CD4-positive, alpha-beta T cell treated with Interleukin-6 for 4 hours (primary cell): ENCODE measurements at places on chromosomes 1 and 21.

GRCh38 chr1:191882870-191883269 lies 275.4 kb upstream of the RGS18 start:
- no peak for DNase-seq

- DNase-seq = no peak
Observed at GRCh38 chr1:50923564-50923963, 36.5 kb downstream of the FAF1 start.

DNA sequence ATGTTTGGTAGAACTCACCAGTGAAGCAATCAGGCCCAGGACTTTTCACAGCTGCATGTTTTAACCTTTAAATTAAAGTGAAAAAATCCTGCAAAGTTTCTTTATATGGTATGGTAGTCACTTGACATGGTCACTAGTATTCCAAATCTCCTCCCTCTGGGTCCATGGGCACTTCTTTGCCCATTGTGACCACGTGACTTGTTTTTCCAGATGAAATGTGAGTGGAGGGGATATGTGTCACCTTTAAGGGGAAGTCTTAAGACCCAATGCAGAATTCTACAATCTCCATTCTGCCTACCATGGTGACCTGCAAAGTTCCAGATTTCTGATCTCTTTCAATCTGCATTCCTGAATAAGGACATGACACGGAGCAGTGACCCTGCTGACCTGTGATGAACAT lies 152.8 kb downstream of the C1orf21 start:
- no peak for DNase-seq

DNA sequence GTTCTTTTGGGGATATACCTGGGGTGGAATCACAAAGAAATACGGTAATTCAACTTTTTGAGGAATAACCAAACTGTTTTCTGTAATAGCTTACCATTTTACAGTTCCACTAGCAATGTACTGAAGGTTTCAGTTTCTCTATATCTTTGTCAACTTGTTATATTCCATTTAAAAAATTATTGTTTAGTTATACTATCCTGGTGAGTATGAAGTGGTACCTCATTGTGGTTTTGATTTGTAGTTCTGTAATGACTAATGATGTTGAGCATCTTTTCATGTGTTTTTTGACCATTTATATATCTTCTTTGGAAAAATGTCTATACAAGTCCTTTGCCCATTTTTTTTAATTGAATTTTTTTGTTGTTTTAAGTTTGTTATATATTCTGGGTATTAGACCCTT lies 39.4 kb downstream of the MAST2 start:
- DNase-seq = no peak

- DNase-seq = no peak
Observed at GRCh38 chr1:45660336-45660735, 26.0 kb downstream of the GPBP1L1 start.

- no peak for DNase-seq
Observed at GRCh38 chr1:201876148-201876818, 12.4 kb upstream of the SHISA4 start.

DNA sequence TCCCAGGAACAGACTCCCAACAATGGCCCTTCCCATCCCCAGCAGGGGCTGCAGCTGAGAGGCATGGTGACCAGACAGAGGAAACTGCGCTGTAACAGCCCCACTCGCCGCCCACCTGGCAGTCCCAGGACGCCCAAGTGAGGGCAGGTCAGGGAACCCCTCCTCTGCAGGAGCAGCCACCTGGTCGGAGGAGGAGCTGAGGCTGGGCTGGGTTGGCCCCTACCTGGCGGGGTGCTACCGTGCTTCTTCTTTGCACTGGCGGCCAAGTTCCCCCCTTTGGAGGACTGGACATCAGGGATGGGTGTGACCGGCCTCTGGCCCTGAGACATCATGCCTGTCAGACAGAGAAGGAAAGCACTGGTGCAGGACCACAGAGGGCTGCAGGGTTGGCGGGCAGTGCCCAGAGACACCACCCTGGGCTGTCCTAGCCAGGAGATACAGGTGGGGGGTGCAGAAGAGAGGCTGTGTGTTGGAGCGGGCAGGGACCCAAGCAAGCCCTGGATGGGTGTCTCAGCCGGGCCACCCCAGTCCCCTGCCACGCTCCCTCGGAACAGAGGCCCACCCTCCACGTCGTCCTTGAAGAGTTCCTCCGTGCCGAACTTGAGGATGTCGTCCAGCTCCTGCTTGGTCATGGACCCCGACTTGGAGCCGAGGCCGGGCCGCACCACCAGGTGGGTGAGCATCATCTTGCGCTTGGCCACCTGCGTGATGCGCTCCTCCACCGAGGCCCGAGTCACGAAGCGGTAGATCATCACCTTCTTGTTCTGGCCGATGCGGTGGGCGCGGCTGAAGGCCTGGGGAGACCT lies 51.6 kb downstream of the CHD5 start:
- no peak for DNase-seq

- no peak for DNase-seq
Observed at GRCh38 chr21:44517175-44517899, 22.7 kb downstream of the KRTAP10-1 start.

DNA sequence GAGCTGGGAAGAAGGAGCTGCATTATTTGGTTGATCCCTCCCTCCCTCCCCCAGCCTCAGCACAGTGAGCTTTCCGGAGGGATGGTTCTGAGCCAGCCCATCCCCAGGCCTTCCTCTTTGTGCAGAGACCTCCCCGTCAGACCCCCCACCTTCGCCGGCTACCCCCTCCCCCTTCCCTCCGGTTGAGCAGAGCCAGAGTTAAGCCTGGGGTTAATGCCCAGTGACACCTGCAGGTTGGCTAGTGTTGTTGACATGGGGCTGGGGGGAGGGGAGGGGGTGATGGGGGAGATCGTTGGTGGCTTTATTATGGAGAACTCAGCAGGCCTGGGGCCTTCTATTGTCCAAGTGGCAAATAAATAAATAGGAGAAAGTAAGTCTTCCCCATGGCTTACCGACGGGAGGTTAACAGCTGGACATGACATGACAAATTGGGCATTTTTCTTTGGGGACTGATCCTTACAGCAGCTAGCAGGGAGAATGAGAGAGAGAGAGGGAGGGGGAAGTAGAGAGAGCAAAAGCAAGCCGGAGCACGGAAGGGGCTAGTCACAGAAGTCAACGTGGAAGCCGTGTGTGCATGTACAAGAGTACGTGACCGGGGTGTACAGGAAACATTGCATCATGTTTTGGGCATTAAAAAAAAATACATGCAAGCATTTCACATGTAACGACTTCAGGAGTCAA lies 131.1 kb downstream of the TMEM53 start:
- no peak for DNase-seq

- no peak for DNase-seq
Observed at GRCh38 chr21:45747233-45747766, 103.8 kb downstream of the PCBP3 start.

DNA sequence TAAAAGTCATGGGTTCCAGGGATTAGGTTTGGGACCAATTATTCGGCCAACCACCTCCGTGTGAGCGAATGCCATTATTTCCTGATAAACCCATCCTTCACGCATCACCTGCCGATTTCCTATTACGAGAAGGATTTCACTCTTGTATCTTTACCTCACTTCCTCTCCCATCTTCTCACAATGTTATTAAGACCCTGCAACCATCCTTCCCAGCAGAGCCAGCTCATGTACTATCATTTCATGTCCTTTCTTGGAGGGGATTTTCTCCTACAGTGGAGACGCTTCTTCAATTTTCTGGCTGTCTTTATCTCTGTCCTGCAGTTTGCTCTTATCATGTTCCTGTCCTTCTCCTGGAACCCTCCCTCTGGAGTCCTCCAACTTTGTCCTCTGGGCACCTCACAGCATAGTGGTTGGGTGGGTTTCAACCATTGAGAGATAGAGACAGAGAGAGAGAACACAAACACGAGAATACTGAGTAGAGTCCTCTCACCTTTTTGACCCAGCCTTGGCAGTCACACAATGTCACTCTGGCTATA lies 192.2 kb downstream of the DYRK1A start:
- no peak for DNase-seq

DNA sequence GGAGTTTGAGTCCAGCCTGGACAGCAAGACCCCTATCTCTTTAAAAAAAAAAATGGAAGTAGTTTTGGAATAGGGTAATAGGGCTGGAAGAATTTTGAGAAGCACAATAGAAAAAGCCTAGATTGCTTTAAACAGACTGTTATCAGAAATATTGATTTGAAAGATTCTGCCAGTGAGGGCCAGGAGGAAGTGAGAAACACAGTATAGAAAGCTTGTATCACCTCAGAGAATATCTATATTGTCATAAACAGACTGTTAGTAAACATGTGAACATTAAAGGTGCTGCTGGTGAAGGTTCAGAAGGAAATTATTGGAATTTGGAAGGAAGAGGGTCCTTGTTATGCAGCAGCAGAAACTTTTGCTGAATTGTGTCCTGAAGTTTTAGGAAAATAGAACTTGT lies 24.8 kb upstream of the PSEN2 start:
- no peak for DNase-seq

DNA sequence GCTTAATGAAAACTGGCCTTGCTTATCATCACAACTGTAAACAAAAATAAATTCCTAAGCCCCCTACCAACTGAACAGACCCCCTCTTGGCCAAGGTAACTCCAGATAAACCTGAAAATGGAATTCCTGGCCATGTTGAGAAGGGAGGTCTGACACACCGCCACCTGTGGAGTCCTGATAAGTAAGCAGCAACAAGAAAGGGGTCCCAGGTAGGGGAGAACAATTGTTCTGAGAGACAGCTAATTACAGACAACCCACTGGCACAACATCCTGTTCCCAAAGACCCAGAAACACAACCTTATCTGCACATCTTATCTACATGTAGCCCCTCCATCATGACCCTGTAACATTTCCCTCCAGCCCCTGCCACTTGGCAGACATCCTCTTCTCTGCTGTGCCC lies 91.2 kb upstream of the TNR start:
- DNase-seq = no peak

DNA sequence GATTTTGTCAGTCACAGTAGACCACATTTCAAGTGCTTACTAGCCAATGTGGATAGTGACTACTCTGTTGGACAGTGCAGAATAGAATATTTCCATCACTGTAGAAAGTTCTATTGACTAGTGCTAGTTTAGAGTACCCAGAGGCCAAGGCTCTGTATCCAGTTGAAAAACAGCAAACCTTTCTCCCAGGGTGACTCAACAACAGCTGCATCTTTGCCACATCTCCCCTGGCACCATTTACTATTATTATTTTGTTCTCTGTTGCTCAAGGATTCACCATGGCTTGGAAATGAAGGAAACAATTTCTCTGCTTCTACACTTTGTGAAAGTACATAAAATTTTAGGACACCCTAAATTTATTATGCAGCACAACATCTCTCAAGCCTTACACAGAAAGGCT lies 85.3 kb upstream of the WDR26 start:
- no peak for DNase-seq

- DNase-seq = no peak
Observed at GRCh38 chr1:223437151-223437550, 43.9 kb downstream of the CCDC185 start.

- no peak for DNase-seq
Observed at GRCh38 chr1:78607334-78607927, 12.8 kb upstream of the IFI44L start.

DNA sequence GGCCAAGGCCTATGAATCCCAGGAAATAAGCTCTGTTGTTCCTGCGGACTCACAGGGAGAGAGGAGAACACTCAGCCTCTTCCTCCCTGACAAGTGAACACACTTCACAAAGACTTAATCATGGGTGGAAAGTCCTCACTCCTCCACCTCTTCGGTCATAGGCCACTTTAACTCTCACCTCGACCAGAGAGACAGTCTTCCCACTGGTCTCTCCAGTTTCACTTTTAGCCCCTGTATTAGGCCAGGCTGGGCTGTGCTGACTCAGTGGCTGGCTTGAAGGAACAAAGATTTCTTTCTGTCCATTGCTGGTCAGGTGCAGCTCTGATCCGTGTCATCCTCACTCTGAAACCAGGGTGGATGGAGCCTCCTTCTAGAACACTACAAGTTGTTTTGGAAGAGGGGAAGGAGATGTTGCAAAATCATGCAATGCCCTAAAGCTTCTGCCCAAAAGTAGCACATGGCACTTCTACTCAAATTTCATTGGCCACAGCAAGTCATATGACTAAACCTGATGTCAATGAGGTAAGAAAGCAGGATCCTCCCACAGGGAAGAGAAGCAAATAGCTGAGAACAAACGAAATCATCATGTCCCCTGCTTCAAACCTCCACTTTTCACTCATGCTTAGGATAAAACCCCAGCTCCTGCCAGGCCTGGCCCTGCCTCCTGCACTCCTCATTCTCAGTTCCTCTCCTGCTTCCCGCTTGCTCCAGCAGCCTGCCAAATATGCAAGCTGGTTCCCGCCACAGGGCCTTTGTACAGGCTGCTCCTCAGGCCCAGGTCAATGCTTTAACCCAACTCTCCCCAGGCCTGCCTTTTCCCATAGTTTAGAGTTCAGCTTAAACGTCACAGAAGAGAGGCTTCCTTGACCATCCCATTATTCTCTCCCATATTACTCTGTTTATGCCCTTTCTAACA lies 150.5 kb upstream of the RUNX3 start:
- DNase-seq = no peak

DNA sequence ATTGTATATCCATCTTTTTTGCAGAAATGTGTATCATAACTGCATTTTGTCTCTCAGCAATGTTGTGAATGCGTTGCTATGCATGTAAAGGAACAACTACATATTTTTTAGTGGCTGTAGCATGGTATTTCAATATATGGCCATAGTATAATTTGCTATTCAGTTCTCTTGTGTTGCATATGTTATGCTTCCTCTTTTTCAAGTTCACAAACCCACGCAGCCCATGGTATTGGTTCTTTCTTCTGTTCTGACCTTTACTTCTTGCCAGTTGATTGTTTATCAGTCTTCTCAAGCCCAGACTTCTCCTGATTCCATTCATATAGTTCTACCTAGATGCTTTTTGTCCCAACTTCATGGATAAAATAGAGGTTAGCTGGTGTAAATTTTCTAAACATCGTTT lies 6.1 kb downstream of the SLC22A15 start:
- no peak for DNase-seq

- no peak for DNase-seq
Observed at GRCh38 chr1:230423261-230423660, 2.9 kb downstream of the PGBD5 start.

DNA sequence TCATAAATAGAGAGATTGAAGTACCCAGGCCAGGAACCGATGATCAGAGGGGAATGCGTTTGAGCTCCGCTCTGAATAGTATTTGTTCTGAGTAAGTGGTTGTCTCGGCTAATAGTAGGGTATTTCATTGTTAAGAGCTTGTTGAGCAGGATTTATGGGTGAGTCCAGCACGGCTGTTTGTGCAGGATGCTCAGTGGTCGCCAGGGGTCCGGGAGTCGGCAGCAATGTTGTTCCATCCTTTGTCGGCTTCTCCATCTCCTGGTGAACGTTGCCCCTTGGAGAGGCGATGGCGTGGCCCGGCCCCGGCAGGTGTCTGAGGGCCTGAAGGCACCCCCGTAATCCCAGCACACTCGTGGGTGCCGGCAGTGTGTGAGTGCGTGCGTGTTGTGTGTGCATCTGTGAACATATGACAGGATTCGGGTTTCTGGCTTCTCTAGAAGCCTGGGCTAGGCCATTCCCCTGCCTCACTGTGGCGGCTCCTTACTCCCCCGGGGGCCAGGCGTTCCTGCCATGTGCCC lies 160.8 kb upstream of the ARHGEF16 start:
- DNase-seq = no peak

- DNase-seq = peak; percentile 13
Observed at GRCh38 chr1:21534674-21535378, 25.6 kb downstream of the ALPL start.
